ENCODE measurements at places on chromosomes 16 and 17.

DNA sequence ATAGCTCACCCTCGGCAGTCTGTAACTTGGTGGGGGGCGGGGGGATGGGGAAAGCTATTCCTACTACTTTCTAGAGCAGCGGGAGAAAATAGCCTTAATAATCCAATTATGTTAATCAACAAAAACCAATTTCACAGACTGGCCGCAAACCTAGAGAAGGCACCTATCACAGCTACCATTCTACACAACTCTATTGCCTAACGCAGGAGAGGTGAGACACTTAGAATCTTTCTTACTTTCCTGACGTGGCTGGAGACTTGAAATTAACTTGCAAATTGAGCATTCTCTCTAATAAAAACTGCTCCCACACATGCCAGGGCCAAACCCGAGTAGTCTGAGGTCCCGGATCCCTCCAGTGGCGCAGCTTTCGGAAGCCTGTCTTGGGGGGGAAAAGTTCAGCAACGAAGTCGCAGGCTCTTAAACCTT is 794 bp downstream of the SMG6 start:
- DNase-seq = no peak

DNA sequence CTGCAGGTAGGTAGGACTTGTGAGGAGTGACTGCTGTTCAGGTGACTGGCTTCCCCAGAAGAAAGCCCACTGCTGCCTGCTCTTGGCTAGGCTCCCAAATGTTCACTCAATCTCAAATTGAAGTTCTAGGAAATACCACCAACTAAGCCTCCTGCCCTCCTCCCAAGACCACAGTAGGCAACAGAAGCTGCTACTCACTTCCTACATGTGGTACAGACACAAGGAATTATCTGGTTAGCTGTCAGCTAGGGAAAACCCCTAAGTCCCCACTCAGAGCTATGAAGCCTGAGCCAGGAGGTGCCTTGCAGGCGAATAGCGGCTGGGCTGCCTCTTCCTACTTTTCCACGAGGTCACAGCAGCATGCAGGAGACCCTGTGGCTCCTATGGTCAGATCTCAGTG is 4.9 kb downstream of the FBXO39 start:
- no peak for DNase-seq

DNA sequence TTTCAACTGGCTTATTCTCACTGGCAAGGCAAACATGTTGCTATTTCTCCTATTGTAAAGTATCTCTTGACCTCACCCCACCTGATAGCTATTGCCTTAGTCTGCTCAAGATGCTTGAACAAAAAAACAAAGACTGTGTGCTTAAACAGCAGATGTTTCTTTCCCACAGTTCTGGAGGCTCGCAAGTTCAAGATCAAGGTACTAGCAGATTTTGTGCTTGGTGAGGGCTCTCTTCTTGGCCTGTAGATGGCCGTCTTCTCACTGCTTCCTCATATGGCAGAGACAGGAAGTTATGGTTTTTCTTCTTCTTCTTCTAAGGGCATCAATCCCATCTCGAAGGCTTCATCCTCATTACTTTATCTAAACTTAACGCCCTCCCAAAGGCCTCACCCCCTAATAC is 109.7 kb upstream of the CLEC3A start:
- no peak for DNase-seq

- DNase-seq = no peak
Measured at GRCh38 chr17:47801176-47801765, 20.3 kb downstream of the OSBPL7 start.

- DNase-seq = no peak
Measured at GRCh38 chr17:73138541-73139138, 26.2 kb upstream of the SSTR2 start.
